ENCODE measurements at places on chromosomes 2 and 18.
A peak's percentile ranks its signal among the peaks of the same experiment; 100 is the strongest.

GRCh38 chr2:150532879-150533278, 45.4 kb upstream of the RND3 start:
- no peak for DNase-seq

GRCh38 chr2:136383167-136383566, 265.2 kb upstream of the CXCR4 start:
- DNase-seq: no peak

GRCh38 chr18:77100751-77101355, 31.7 kb downstream of the MBP start:
- no peak for DNase-seq

DNA sequence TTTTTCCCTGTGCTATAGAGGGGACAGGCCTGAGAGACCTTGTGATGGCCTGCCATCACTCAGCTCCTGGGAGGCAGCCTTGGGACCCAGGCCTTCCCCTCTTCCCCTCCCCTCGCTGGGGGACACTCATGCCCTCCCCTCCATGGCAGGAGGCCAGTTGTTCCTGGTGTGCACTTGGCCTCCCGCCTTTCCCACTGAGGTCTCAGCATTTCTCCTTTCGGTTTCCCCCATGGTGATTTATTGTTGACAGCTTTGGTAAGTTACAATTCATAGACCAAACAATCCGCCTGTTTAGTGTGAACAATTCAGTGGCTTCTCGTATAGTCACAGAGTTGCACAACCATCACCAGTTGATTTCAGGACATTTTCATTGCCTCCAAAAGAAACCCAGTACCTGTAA, 10.2 kb upstream of the CNDP1 start:
- no peak for DNase-seq

- no peak for DNase-seq
Measured at GRCh38 chr2:161115605-161116380, 44.4 kb upstream of the TANK start.

GRCh38 chr2:222319586-222320435, 21.0 kb upstream of the PAX3 start:
- DNase-seq: no peak

- no peak for DNase-seq
Measured at GRCh38 chr2:128316777-128317180, 1.9 kb downstream of the HS6ST1 start.

- no peak for DNase-seq
Measured at GRCh38 chr2:56784046-56784445, 600.3 kb downstream of the CCDC85A start.

DNA sequence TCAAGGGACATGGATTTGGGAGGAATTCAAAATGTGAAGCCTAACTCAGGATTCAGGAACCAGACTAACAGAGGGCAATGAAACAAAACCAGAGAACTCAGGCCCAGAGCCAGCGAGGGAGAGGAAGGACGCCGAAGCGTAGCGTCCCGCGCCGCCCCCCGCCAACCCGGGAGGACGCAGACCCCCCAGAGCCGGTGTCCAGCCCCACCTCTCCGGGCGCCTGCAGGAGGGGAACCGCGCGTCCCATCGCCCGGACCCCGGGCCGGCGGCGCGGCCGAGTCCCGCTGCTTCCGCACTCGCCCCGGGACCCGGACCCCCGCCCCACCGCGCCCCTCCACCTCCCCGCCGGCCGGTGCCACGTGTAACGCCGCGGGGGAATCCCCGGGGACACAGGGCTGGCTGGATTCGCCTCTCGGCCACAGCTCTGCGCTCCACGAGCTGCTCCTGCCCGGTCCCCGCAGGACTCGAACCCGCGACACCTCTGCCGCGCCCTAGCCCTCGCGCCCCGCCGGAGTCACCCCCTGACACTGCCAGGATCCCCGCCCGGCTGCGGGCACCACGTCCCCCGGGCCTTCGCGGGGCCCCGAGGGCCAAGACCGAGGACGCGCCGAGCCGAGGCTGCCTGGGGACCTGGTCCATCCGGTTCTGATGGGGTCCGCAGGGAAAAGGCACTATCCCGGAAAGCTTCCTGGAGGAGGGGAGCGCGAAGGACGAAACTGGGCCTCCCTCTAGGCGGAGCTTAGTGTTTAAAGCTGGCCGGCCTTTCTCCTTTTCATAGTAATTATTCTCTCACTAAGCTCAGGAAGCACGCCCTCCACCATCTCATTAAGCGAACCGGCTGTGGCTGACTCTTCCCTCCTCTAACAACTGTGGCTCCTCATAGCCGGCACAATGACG, 40.4 kb upstream of the FAM124B start:
- no peak for DNase-seq

GRCh38 chr2:96579422-96579821, 42.9 kb downstream of the ARID5A start:
- DNase-seq: no peak

DNA sequence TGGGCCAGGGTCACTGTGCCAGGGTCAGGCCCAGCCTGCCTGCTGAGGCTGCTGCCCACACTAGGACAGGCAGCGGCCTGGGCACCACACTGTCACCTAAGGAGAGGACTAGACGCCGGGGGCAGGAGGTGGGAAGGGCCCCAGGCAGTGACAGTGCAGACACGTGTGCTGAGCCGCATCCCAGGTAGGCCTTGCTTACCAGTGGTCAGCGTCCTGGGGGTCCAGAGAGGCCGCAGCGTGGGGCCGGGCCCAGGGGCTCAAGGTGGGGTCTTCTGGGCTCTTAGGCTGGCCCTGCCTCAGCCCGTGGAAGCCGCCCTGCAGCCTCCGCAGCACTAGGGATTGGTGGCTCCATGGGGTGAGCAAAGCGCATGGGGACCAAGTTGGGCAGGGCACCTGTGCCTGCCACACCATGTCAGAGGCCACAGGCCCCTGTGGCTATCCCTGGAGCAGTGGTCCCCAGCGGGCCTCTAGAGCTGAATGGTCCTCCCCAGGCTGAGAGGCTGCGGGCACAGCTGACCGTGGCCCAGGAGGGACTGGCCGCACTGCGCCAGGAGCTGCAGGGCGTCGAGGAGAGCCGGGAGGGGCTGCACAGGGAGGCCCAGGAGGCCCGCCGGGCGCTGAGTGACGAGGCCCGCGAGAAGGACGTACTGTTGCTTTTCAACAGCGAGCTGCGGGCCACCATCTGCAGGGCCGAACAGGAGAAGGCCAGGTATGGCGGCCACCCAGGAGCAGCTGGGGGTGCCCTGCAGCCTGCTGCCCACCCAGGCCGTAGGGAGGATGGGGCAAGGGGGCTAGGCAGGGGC, 35.2 kb upstream of the SNED1 start:
- no peak for DNase-seq

DNA sequence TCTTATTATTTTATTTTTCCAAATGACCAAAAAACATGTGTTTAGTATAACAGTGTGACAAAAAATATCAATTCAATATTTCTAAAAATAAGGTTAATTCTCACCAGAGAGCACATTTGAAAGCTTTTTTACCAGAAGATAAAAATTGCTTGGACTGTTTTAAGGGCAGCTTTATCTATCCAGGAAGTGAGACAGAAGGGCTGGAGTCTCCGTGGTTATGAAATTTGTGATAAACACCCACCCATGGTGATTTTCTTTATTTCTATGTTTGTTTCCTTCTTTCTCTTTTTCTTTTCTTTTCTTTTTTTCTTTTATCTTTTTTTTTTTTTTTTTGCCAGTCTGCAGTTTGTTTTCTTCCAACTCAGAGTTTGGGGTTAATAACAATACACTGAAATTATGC, 298.5 kb downstream of the PIEZO2 start:
- no peak for DNase-seq

DNA sequence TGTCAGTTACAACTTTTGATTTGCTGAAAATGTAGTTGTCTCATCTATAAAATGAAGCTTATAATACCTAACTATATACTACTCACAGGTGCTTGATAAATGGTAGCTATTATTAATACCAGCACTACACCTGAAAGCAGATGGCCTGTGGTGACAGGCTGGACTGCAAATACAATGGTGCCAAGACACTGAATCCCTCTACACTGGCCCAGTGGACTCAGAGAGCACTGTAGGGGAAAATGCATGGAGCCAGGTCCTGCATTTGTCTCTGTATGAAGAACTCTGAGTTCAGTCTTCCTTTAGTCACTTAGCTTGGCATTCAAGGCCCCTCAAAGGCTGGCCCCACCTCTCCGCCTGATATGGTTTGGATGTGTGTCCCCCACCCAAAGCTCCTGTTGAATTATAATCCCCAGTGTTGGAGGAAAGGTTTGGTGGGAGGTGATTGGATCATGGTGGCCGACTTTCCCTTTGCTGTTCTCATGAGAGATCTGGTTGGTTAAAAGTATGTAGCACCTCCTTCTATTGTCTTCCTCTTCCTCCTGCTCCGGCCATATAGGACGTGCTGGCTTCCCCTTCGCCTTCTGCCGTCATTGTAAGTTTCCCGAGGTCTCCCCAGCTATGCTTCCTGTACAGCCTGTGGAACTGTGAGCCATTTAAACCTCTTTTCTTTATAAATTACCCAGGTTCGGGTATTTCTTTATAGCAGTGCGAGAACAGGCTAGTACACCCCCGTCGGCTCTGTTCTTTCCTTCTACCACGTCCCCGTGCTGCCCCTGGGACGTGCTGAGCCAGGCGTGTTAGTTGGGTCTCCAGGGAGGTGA, 11.1 kb upstream of the NTSR2 start:
- DNase-seq: no peak

- no peak for DNase-seq
Measured at GRCh38 chr2:198490748-198491147, 686.4 kb downstream of the PLCL1 start.

- no peak for DNase-seq
Measured at GRCh38 chr18:67728364-67728763, 211.8 kb upstream of the DSEL start.

- peak; percentile 84 for DNase-seq
Measured at GRCh38 chr2:105114551-105114950, 76.7 kb downstream of the MRPS9 start.

GRCh38 chr2:102101097-102101848, 41.3 kb upstream of the IL1R1 start:
- no peak for DNase-seq

DNA sequence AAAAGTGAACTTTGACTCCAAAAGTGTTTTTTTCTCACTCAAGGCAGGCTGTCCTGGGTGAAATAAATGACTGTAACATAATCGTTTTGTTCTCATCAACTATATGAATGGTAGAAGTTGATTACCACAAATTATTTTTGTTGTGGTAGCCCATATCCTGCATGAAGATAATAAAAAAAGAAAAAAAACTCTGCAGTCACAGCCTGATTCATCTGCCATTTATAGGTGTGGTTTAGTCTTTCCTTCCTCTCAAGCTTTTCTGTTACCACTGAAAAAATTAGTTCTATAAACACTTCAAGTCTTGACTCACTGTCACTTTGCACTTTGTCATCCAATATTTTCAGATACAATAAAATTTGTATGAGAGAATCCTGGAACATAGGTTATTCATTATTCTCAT, 522.0 kb downstream of the PLCL1 start:
- DNase-seq: no peak

- peak; percentile 68 for DNase-seq
Measured at GRCh38 chr2:200756618-200757321, 54.9 kb upstream of the BZW1 start.
